Anterior cingulate cortex (tissue), 58 donors: ENCODE measurements at places on chromosomes 5 and 9.
A peak's percentile ranks its signal among the peaks of the same experiment; 100 is the strongest.

- DNase-seq: no peak
Observed at GRCh38 chr9:76537150-76537646, 78.2 kb downstream of the GCNT1 start.

DNA sequence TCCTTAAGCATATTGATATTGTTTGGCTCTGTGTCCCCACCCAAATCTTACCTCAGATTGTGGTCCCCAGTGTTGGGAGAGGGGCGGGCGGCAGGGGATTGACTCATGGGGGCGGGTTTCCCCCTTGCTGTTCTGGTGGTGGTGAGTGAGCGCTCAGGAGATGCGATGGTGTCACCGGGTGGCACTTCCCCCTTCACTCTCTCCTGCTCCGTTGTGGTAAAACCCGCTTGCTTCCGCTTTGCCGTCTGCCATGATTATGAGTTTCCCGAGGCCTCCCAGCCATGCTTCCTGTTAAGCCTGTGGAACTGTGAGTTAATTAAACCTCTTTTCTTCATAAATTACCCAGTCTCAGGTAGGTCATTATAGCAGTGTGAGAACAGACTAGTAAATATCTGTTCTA is 229.1 kb downstream of the IRX2 start:
- DNase-seq: no peak

- no peak for DNase-seq
Observed at GRCh38 chr5:171449426-171449825, 30.0 kb downstream of the FGF18 start.

- DNase-seq: no peak
Observed at GRCh38 chr9:3177936-3178335, 334.0 kb upstream of the PUM3 start.

DNA sequence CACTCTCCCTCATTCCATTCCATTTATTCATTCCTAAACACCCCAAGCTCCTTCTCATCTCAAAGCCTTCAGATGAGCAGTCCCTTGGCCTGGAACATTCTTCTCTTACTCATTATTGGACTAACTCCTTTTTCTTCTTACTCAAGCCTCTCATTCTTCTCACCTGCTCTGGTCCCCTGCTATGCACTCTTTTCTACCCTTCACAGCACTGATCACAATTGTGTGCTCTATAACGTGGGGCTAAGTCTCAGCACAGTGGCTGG is 212.4 kb downstream of the MAPKAP1 start:
- DNase-seq: no peak

DNA sequence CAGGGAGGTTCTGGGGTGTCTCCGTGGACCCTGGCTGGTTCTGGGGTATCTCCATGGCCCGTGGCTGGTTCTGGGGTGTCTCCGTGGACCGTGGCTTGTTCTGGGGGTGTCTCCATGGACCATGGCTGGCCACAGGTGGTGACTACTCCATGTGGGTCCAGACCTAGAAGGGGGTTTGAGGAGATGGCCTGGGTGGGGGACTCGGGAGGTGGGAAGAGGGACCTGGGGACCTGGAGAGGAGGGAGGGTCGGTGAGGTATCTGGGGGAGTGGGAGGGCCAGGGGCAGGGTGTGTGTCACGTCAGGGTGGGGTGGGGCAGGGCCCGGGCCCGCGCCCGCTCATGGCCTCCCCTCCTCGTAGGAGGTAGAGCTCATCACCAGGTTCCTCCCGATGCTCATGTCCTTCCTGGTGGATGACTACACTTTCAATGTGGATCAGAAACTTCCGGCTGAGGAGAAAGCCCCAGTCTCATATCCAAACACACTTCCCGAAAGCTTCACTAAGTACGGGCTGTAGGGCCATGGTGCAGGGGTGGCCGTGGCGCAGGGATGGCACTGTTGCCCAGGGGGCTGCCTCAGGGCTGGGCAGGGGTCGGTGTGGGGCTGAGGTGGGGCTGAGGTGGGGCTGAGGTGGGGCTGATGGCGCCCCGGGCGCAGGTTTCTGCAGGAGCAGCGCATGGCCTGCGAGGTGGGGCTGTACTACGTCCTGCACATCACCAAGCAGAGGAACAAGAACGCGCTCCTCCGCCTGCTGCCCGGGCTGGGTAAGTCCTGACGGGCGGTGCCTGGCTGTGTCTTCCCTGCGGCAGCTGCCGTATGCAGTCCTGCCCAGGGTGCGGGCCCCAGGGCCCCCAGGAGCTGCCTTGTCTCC is 10.7 kb upstream of the TOR4A start:
- no peak for DNase-seq

- no peak for DNase-seq
Observed at GRCh38 chr5:55385846-55386245, 78.1 kb downstream of the MTREX start.

DNA sequence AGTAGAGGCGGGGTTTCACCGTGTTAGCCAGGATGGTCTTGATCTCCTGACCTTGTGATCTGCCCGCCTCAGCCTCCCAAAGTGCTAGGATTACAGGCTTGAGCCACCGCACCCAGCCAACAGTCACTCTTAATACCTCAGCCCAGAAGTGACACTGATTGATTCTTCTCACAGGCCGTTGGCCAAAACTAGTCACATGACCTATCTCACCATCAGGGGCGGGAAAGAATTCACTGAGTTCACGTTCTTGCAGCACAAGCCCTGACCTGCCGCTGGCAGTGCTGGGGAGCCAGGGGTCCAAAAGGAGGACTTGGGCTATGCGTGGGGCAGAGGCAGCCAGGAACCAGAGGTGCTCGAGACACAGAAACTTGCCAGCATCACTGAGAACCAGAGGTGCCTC is 55.0 kb upstream of the CPLX2 start:
- no peak for DNase-seq

- DNase-seq: no peak
Observed at GRCh38 chr5:40429258-40430100, 250.2 kb upstream of the PTGER4 start.

GRCh38 chr9:28927691-28928090 is 1354.4 kb upstream of the C9orf72 start:
- DNase-seq: no peak

- peak; percentile 33 for DNase-seq
Observed at GRCh38 chr5:14816999-14817761, 54.4 kb downstream of the ANKH start.

- DNase-seq: no peak
Observed at GRCh38 chr9:38432922-38433510, 8.8 kb upstream of the IGFBPL1 start.

GRCh38 chr5:3835811-3836210 is 240.2 kb downstream of the IRX1 start:
- DNase-seq: no peak

- DNase-seq: no peak
Observed at GRCh38 chr5:150103678-150104549, 17.6 kb upstream of the CSF1R start.

- DNase-seq: no peak
Observed at GRCh38 chr9:16247188-16247875, 623.1 kb downstream of the BNC2 start.

DNA sequence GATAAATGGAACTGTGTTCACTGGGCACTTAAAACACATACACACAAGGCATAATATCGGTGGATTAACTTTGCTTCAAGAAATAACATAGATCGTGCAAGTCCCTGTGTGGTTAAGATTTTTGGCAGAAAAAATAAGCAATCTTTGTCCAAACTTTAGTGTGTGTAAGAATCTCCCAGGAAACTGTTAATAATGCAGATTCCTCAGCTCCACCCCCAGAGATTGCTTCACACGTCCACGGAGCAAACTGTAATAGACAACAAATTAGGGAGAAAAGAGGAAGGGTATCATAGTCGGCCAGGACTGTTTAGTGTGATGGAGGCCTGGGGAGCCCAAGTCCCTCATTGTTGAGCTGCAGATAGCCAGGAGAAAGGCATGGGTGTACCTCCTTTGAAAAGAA is 84.8 kb downstream of the PJA2 start:
- DNase-seq: no peak

- no peak for DNase-seq
Observed at GRCh38 chr9:70228118-70228517, 30.7 kb upstream of the SMC5 start.

DNA sequence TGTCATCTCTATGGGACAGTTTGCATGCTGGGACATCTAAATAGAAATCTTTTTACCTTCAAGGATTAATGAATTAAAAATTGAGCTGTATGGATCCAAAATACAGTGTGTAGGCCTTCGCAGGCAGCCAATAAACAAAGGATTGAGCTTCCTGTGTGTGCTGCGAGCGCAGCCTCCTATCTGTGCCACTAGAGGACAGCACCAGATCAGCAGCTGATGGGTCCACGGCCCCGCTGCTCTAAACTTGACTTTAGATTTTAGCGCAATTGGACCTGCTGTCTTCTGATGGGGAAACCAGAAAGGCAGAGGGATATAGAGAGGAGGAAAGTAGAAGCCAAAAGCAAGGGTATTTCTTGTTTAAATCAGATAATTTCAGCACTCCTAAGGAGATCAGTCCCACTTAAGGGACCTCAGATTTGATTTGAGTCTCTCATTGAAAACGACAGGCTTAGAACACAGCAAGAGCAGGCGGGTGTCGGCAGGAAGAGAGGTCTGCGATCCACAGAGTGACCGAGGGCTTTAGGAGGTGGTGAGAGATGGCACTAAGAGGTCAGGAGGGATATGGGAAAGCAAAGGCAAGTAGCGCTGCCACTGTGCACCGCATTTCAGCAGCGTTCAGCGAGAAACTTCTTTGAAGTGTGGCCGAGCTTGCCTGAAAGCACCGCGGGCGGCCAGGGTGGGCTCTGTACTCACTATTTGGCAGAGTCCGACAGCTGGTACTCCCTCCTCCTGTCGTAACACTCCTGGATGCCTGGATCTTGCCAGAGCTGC is 214.3 kb downstream of the GNA14 start:
- peak; percentile 46 for DNase-seq

DNA sequence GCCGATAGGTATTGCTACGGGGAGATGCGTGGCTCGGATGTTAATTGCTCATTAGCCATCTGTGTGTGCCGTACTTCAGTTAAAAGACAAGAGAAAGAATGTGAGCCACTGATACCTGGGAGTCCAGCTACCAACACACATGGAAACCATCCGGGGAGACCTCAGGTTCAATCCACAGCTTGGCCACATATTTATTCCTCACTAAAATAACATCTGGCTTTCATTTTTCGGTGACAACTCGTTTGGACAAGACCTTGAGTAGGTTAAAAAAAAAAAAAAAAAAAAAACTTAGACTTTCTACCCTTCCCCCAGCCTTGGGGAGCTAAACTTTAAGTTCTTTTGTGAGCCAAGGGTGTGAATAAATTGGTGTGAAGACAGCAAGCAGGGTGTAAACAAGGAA is 84.1 kb downstream of the SLIT3 start:
- DNase-seq: no peak

DNA sequence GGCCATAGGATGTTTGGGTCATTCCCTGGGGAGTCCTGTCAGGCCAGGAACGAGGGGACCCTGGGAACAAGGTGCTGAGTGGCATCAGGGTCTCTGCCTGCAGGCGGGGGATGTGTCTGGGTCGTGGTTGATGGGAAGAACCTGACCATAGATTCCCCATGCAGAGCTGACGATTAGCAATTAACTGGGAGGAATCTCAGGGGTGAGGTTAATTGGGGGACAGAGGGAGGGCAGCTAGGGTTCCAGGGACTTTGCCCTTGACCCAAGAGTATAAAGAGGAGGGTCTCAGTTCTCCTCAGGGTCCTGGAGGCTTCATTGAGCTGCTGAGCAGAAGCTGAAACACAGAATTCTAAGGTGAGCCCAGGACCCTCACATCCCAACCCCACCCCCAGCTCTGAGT is at the start of gene SLC34A1:
TSS of gene SLC34A1 (plus strand) at position 301 of the 400 bp plus-strand sequence. CDS start 1,308 bp downstream, outside the sequence.
- DNase-seq: no peak

DNA sequence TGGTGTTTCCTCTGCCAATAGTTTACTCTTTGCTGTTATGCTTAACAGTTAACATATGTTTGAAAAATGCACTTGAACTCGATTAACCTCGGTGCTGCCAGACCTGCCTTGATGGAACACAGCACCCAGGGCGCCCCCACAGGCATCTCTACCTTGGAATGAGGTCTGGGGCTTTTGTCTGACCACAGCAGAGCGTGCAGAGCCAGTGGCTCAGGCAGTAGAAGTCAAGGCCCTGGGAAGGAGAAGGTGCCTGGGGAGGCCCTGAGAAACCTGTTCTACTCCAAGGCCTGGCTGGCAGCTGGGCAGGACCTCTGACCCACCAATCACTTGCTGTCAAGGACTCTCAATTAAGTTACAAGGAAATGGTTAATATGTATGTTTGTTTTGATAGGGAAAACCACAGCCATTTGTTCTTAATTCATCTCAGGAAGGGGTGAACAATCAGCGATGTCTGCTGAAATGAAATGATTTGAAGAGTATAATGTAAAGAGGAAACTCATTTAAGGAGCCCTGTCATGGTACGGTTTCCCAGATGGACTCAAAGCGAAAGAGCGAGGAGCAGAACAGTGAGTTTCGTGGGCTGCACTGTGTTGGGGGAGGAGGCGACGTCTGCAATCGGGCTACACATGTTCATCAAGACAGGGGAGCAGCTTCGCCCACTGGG is 21.9 kb downstream of the MACROH2A1 start:
- DNase-seq: no peak

DNA sequence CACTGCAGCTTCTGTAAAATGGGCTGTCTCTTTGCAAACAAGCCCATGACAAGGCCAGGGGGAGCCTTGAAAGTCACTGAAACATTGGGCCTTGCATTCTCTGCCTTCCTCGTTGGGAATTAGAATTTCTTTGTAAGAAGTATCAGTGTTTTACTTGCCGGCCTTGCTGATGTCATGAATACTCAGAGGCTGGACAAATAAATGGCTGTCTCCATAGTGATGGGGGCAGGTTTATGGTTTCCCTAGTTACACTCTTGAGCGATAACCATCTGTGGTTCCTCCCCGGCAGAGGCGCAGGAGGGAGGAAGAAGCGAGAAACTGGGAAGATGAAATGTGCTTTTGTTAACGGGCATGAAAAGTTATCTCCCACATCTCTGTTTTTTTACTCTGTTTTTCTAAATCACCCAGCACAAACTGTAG is 272.7 kb upstream of the PANK3 start:
- DNase-seq: no peak

GRCh38 chr5:42676362-42676761 is 80.3 kb upstream of the CCDC152 start:
- no peak for DNase-seq

GRCh38 chr9:133362359-133363044 is 6.2 kb downstream of the SURF2 start:
- DNase-seq: no peak

DNA sequence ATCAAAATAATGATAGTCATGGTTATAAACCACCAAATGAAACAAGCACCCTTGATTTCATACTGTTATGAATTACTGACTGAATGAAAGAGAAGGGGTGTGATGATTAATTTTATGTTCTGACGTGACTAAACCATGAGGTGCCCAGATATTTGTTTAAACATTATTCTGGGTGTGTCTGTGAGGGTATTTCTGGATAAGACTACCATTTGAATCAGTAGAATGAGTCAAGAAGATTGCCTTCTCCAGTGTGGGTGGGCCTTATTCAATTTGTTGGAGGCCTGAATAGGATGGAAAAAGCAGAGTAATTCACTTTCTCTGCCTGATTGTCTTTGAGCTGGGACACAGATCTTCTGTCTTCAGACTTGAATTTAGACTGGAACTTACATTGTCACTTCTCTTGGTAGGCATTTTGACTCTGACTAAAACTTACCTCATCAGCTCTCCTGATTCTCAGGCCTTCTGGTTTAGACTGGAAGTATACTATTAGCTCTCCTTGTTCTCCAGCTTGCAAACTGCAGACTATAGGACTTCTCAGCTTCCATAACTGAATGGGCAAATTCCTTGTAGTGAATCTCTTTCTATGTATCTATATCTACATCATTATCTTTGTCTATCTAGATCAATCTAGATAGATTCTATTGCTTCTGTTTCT is 321.9 kb upstream of the TARS1 start:
- no peak for DNase-seq
